ENCODE measurements at places on chromosomes 16 and 17. TPM values are rescaled to one million over a fixed set of nuclear protein-coding genes. Genes with fewer than 3 reads are reported as not detected.

Gene SP6
- total RNA-seq, result not detected

Gene SPN
- 1.8 TPM for total RNA-seq

Gene SDR42E2
- not detected for total RNA-seq

Gene TMEM114
- not detected for total RNA-seq
